ENCODE measurements at places on chromosomes 4 and X.
A peak's percentile ranks its signal among the peaks of the same experiment; 100 is the strongest.

GRCh38 chr4:38774181-38774955 lies 8.4 kb downstream of the TLR10 start:
- DNase-seq = no peak

DNA sequence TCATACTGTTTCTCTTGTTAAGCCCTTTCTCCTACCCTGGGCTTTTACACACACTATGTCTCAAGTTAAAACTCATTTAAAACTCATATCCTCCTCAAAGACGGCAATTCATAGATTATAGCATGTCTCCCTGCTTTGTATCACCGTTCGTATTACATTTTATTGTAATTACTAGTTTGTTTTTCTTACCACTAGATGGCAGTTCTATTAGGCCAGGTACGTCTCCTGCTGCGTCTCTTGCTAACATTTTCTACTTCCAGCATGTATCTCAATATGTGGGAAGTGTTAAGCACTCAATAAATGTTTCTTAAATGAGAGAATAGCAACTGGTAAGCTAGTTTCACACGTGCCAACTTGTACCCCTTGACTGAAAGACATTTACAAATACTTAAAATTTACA lies 450.3 kb upstream of the PCDH7 start:
- no peak for DNase-seq

DNA sequence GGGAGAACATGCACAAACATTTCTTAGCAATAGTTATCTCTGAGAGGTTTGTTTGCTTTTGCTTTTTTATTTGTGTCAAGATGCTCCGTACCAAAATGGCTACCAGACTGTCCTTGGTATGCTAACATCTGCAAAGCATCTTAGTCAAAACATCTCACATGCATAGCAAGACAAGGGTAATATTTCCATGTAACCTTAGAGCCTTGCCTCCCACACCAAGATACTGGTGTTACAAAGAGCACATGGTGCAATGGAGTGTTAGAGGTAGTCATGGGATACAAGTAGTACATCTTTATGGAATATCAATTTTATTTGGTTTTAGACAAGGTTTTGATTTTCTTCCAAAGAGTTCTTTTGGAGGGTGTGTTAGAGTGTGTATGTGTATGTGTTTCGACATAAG lies 109.7 kb downstream of the NR3C2 start:
- no peak for DNase-seq

DNA sequence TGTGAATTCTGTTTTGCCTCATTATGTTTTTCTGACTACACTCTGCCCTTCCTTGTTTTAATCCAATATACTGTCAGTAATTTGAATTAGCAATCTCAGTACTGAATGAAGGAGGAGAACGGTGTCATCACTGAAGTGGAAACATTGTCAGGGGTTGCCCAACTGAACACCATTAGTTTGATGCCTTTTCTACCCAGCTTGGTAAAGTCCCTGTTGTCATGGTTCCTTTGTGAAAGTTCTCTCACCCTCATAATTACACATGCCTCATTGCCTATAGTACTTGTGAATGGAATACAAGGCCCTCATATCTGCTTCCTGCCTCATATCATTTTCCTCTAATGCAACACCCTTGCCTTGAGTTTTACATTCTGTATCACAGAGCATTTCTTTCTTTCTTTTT lies 76.9 kb downstream of the RRAGB start:
- DNase-seq = no peak

DNA sequence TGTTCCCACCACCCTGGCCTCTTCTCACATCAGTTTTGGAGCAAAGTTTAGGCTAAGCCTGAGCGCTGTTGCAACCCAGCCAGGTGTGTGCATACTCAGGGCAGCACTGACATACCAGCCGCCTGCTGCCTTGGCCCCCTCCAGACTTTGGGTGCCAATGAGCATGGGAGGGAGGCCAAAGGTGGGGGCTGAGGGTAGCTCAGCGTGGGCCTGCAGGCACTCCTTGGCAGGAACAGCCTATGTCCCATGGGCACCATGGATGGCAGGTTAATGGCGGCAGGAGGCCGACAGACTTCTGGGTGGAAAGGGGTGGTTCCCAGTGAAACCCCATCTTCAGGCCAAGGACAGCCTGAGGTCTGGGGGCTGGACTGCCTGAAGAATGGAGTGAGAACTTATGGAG lies 462.2 kb downstream of the ADGRL3 start:
- DNase-seq = no peak

- no peak for DNase-seq
Measured at GRCh38 chr4:155855897-155856296, 10.2 kb downstream of the ASIC5 start.

DNA sequence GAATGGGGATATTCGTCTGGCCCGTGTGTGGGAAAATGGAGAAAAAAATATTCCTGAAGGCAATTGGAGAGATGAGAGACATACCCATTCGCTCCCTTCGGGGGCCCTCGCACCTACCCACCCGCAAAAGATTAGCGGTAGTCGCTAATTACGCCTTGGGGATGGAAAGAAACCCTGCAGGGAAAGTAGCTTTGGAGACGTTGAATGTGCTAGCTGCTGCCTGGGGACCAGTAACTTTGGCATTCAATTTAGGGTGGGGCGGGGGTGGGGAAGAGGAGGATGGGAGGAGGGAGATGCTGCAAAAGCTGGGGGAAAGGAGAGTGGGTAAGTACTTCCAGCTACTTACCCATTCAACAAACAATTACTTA lies 407 bp upstream of the ZC4H2 start:
- no peak for DNase-seq

GRCh38 chr4:163535657-163536056 lies 41.2 kb downstream of the TMA16 start:
- DNase-seq = no peak

- no peak for DNase-seq
Measured at GRCh38 chr4:39178706-39179105, 3.6 kb upstream of the WDR19 start.

GRCh38 chr4:112604589-112604988 lies 32.1 kb downstream of the ZGRF1 start:
- no peak for DNase-seq

DNA sequence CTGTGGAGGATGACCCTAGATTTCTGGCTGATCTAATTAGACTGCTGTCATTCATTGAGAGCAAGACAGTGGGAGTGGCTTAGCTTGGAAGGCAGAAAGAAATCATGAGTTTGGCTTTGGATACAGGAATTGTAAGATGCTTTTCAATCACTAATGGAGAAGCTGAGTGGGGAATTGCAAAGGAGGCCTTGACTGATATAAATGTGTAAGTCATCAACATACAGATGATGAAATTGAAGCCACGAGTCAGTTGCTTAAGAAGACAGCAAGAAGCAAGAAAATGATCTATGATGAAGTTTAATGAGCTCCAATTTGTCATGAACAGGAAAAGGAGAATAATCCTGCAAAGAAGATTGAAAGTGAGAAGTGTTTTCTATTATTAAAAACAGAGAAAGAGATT lies 136.7 kb upstream of the C1QTNF7 start:
- no peak for DNase-seq

DNA sequence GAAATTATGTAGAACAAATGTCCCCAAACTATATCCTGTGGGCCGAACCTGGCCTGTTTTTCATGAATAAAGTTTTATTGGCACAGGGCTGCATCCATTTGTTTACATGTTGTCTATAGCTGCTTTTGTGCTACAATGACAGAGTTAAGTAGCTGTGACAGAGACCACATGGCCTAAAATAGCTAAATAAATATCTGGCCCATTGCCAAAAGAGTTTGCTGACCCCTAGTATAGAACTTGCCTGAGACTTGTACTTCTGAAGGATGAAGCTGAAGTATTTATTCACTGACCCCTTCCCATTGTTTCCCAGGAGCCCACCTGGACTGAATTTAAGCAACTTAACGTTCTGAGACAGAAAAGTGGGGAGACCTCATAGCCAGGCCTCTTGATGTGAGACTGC lies 325.6 kb downstream of the FRMPD4 start:
- DNase-seq = no peak

DNA sequence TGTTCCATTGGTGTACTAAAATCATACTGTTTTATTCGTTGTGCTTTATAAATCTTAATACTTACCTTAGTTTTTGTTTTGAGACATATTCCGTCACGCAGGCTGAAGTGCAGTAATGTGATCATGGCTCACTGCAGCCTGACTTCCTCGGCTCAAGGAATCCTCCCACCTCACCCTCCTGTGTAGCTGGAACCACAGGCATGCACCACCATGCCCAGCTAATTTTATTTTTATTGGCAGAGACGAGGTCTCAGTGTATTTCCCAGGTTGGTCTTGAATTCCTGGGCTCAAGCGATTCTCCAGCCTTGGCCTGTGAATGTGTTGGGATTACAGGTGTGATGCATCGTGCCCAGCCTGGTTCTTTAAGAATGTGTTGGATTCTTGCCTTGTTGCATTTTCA lies 24.4 kb upstream of the DCK start:
- DNase-seq = no peak

GRCh38 chrX:102651242-102652011 lies at the start of gene GPRASP1:
Gene GPRASP1 (plus strand): TSS chrX:102651483. CDS start chrX:102653914, 2,431 bp downstream.
- peak; percentile 26 for DNase-seq

DNA sequence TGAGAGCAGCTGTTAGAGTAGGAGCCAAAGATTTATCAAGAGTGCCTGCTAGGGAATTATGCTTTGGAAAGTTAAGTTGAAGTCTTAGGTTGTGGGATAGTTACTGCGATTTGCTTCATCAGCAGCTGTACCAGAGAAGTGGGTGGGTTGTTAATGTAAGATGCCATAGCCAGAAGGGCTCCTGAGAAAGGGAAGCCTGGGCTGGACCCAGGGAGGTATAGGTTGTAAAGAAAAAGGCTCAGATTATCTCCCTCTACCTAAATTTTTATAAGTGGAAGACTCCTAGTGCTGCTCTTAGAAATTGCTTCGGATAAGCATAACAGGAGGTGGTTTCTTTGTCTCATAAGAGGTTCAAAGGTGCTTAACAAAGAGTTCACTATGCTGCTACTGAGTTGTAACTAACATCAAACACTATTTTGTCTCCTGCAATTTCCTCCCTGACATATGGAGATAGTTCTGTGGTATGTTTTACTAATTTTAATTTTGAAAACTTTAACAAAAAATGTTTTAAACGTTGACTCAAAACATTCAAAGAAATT lies 356.9 kb downstream of the DTHD1 start:
- no peak for DNase-seq

All from activated CD8-positive, alpha-beta memory T cell treated with anti-CD3 and anti-CD28 coated beads for 4 hours (primary cell).